ENCODE measurements at places on chromosomes 4 and X.

GRCh38 chrX:10828640-10829039 lies 208.3 kb upstream of the MID1 start:
- DNase-seq = no peak

DNA sequence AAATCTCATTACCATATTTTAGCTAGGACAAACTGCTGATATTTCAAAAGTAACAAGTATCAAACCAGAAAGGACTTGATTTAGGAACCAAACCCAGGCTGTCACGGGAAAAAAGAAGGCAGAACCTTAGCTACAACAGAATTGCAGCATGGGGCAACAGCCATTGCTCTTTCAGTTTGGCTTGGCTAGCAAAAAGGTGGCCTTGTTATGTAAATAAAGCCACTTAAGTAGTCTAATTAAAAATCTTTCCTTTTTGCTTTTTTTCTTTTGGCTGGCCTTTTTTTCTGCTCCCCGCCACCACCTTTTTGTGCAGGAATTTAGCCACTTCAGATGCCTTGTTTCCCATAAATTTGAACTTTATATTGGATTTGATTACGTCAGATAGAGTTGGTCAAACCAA lies 235.9 kb downstream of the CPXCR1 start:
- DNase-seq = no peak

DNA sequence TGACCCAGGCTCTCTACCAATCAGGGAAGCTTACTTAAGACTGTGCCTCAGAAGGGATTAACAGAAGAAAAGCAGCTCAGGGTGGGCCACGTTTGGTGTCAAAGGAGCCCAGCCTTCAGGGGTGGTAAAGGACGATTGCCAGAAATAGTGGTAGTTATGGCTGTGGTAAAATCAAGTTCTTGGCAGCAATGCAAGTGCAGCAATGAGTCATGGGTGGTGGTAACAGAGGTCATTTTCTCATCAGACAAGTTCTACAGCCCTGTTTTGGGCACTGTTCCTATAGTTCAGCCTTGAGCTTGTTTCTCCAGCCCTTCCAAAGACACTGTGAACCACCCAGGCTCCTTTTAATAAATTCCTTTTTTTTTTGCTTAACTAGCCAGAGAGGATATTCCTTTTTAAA lies 120.3 kb downstream of the EFHC2 start:
- DNase-seq = peak; percentile 8

- DNase-seq = peak; percentile 22
Measured at GRCh38 chrX:30821116-30821515, 67.9 kb downstream of the TAB3 start.

DNA sequence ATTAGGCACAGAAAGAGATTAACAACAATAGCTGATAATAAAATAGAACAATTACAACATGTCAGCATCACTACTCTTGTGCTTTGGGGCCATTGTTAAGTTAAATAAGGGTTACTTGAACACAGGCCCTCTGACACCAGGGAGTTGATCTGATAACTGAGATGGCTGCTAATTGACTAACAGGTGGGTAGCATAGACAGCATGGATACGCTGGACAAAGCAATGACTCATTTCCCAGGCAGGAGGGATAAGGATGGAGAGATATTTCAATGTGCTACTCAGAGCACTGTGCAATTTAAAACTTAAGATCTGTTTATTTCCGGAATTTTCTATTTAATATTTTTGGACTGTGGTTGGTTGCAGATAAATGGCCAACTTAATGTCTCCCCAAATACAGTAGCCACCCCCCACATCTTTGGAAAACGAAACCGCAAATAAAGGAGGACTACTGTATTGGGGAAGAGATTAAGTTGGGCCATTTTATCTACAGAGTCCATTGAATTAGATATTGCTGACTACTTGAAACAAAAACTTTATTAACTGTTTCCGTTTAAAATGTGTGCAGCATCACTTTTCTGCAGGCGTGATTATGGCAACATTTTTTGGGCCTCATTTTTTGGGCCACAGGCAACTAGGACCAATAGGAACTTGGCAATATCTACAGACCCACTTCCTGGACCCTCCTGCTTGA lies 200.6 kb upstream of the KLF3 start:
- DNase-seq = no peak

DNA sequence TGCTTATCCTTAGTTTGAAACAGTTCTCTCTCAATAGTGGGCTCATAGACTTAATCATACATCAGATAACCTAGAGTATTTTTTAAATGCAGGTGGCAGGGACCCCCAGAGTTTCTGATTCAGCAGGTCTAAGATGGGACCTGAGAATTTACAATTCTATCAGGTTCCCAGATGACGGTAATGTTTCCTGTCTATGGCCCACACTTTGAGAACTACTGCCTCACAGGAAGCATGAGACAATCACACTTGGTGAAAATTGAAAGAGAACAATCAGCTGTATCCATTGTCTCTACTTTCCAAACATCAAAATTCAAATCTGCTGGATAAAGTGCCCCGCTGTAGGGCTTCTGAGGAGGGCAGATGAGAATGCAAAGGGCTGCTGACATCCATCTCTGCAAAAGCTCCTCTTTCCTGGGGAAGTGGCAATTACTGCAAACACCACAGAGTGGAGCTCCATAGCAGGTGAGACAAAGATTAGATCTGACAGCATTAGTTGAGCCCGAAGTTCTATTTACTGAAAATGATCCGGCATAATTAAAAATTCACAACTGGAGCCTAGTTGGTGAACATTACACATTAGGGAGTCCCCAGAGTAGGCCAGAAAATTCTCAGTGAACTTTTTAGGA lies 187.8 kb upstream of the MBNL3 start:
- DNase-seq = peak; percentile 5

DNA sequence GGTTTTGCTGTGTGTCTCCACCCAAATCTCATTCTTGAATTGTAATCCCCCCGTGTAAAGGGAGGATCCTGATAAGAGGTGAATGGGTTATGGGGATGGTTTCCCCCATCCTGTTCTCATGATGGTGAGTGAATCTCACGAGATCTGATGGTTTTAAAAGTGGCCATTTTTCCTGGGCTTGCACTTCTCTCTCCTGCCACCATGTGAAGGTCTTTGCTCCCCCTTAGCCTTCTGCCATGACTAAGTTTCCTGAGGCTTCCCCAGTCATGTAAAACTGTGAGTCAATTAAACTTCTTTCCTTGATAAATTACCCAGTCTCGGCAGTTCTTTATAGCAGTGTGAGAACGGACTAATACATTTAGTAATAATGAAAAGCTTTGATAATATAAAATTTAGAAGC lies 46.9 kb downstream of the ANTXR2 start:
- peak; percentile 76 for DNase-seq

GRCh38 chr4:10175626-10176025 lies 59.0 kb upstream of the WDR1 start:
- no peak for DNase-seq

- no peak for DNase-seq
Measured at GRCh38 chr4:140131675-140132229, 22.2 kb downstream of the MAML3 start.

- DNase-seq = no peak
Measured at GRCh38 chrX:134971926-134972325, 18.9 kb upstream of the SMIM10 start.

- no peak for DNase-seq
Measured at GRCh38 chr4:185567381-185568376, 32.4 kb upstream of the PDLIM3 start.

DNA sequence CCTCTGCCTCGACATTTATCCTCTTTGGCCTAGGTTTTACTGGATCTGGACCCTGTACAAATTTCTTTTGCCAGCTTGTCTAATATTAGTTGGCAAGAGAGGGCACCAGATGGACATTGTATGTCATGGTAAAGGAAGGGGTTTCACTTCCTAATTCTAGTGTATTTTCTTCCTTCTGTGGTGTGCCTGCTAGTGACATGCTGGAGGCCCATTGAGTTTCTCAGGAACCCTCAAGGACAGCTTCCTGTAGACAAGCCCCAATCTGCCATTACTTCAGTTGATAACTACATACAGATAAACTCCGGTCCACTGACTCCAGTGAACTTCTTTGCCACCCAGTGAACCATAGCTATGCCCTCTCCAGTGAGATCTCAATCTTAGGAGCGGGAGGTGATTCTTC lies 116.9 kb downstream of the STPG2 start:
- no peak for DNase-seq

DNA sequence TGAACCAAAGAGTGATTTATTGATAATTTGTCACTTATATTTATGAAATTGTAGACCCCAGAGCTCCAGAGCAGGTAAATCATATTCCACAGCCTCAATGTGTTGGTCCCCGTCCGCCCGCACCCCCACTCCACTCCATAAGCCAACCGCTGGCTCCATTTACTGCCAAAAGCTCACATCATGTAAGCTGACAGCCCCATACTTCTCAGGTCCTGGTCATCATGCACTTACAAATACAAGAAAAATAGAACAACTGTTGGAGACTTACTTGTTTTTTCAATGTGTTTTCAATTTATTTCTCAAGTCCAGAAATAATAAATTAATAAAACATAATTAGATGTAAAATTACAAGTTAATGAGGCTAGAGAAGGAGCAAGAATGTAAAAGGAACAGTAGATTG lies 235.7 kb upstream of the HAND2 start:
- DNase-seq = no peak

DNA sequence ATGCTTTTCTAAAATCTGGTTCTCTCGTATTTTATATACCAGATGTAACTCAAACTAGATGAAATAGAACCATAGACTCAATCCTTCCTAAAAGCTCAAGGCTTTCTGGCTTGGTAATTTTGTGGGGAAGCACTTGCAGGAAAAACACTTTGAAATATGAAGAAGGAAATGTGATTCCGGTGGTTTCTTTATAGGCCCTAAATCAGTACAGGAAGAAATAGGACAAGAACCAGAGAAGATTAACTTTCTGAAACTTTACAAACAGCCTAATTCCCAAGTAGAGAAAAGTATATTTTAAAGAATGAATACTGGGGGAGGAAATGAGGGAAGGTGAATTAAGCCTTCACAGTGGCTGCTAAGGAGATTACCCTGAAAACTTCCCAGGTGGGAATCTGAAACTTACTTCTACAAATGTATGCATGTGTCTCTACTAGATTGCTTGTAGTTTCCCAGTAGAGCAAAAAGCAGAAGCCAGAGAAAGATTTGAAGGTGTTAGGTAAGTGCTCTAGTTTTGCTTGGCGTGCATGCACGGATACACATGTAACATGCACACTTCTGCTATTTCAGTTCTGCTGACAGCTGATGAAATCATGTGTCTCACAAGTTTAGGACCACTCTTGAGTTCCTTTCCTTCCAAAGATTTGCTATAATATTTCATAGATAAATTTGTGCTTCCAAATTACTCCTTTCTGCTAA lies 92.1 kb downstream of the AFF1 start:
- no peak for DNase-seq

GRCh38 chrX:103730796-103731493 lies 20.2 kb downstream of the TMEM31 start:
- DNase-seq = peak; percentile 14

GRCh38 chr4:152392079-152392478 lies 143.8 kb downstream of the FBXW7 start:
- no peak for DNase-seq

GRCh38 chr4:96992443-96992842 lies 1150.8 kb downstream of the STPG2 start:
- DNase-seq = no peak

GRCh38 chrX:39418254-39418704 lies 617.0 kb downstream of the MID1IP1 start:
- no peak for DNase-seq

- peak; percentile 29 for DNase-seq
Measured at GRCh38 chrX:48972220-48973164, 848 bp upstream of the KCND1 start.

- no peak for DNase-seq
Measured at GRCh38 chrX:65034292-65034667, 58.0 kb upstream of the ZC4H2 start.

GRCh38 chr4:159748834-159749444 lies 646.1 kb downstream of the RAPGEF2 start:
- no peak for DNase-seq

GRCh38 chr4:184215709-184216328 lies 1.9 kb downstream of the ENPP6 start:
- DNase-seq = no peak
